Cardiac muscle cell (in vitro differentiated cells and primary cell): ENCODE measurements at places on chromosomes 12 and 14. TPM values are rescaled to one million over a fixed set of nuclear protein-coding genes. Genes with fewer than 3 reads are reported as not detected.

KRT78 gene
- not detected in 2 replicates for total RNA-seq

CSRP2 gene
- 257 and 295 TPM in 2 replicates for total RNA-seq

DERA gene
- 15.2 and 23.9 TPM in 2 replicates for total RNA-seq

KRT85 gene
- total RNA-seq, result 0.12 TPM in 1 of 2 replicates, not detected in the other

HPD gene
- not detected in 2 replicates for total RNA-seq

MUCL1 gene
- total RNA-seq, result not detected in 2 replicates

SERPINA12 gene
- not detected in 2 replicates for total RNA-seq

APOF gene
- total RNA-seq, result not detected in 2 replicates

SLC22A17 gene
- 66.6 and 74.0 TPM in 2 replicates for total RNA-seq

PAX9 gene
- total RNA-seq, result not detected in 2 replicates

SLC6A13 gene
- 2.2 and 2.3 TPM in 2 replicates for total RNA-seq

SLC25A21 gene
- total RNA-seq, result 0.63 and 4.8 TPM in 2 replicates

DNAH10 gene
- total RNA-seq, result 0.77 and 1.1 TPM in 2 replicates

KRT72 gene
- not detected in 2 replicates for total RNA-seq

HAL gene
- not detected in 2 replicates for total RNA-seq

BTBD7 gene
- 15.5 and 21.7 TPM in 2 replicates for total RNA-seq

IFNG gene
- not detected in 2 replicates for total RNA-seq

CLEC4C gene
- total RNA-seq, result not detected in 2 replicates

MGST1 gene
- 41.6 and 44.8 TPM in 2 replicates for total RNA-seq

DCAF5 gene
- 48.7 and 50.0 TPM in 2 replicates for total RNA-seq
